Stimulated activated CD4-positive, alpha-beta T cell treated with anti-CD3 and anti-CD28 coated beads, TNF-alpha, amount 100 ng/mL, for 48 hours (primary cell): ENCODE measurements at places on chromosomes 3 and 15.
A peak's percentile ranks its signal among the peaks of the same experiment; 100 is the strongest.

DNA sequence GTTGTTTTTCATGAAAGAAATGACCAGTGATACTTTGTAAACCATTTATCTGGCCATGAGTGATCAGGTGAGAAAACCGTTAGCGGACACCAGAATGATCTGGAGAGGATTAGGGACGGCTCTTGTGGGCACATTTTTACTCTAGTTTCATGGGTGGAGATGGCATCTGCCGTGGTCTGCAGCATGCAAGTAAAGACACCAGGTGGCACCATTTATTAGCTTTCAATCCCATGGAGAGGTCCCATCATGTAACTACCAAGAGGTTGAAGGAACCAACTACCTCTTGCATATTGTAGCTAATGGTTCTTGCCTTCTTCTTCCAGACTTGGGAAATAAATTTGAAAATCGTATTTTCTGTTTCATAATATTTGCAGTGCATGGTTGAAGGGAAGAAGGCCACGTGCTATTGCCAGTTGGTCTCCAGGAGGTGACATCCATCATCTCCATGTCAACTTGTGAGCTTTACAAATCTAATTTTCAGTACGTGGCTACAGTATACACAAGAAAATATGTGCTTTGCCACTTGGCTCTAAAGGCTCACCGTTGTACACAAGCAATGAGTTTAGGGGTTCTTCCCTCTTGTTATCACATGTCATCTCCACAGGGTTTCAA, 1.5 kb upstream of the MAPKBP1 start:
- no peak for DNase-seq

- no peak for DNase-seq
Observed at GRCh38 chr3:17478673-17479072, 263.8 kb downstream of the TBC1D5 start.

GRCh38 chr3:187288131-187288854, 3.2 kb downstream of the MASP1 start:
- DNase-seq = no peak

DNA sequence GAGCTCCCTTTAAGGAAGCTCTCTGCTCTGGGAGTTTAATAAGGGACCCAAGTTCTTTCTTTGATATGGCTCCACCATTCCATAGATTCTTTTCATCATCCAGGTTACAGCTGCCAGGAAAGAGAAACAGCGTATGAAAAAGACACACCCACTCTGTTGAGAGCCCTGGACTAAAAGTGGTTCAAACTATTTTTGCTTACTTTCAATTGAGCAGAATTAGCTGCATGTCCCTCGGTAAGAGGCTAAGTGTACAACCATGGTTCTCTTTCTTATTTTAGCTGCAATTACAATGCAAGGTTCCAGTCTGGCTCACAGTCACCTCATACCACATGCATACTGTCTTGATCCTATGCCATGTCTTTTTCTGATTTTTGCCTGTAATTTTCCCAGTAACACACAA, 1288.3 kb downstream of the NSUN3 start:
- no peak for DNase-seq

DNA sequence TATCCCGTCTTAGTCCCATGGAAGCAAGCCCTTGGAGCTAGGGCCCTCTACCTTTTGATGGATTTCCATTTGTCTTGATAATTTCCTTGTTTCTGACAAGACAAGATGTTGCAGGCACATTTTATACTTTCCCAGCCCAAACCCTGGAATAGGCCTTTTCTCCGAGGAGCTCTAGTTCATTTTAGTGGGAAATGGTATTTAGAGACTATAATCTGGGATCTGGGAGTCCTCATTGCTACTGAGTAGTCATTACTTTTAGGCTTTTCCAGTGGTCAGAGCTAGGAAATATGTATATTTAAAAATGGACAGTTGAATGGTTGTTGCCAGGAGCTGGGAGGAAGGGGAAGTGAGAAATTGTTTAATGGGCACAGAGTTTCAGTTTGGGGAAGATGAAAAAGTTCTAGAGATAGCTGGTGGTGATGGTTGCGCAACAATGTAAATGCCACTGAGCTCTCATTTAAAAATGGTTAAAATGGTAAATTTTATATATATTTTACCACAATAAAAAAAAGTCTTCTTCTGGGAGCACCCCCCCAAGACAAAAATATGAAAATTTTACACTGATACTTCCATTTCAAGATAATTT, 31.6 kb downstream of the MLH1 start:
- DNase-seq = no peak

DNA sequence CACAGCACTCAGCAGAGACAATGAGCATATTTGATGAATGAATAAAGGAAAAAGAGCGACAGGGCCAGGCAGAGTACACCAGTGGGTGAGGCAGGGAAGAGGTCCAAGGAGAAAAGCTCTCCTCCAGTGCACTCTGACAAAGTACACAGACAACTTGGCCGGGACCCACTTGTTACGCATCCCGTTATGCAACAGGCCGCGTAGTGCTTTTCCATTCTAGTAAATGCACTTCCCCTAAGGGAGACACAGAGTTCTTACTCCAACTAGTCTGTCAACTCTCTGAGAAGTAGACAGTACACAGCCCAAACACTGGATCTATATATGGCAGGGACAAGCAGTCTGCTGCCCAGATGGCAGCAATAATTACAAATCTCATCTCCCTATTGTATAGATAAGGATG, 18.5 kb downstream of the LARP6 start:
- no peak for DNase-seq

- no peak for DNase-seq
Observed at GRCh38 chr15:29008846-29009245, 123.1 kb downstream of the APBA2 start.

DNA sequence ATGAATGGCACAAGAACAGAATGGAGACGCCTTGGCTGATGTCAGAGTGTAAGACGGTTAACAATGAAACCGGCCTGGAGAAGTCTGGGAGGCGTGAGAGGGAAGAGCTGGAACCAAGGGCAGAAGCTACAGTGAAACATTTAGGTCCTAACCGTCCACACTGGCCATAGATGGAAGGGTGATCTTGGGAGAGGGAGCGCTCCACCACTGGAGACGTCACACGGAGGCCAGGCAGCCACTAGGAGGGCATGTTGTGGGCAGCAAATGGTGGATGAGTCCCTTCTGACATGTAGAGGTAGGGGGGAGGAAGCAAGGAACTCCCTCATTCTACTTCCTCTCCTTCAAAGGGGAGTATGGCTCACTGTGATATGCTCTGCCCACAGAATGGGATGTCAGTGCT, 23.8 kb downstream of the FEM1B start:
- no peak for DNase-seq

- no peak for DNase-seq
Observed at GRCh38 chr3:157275832-157276231, 115.9 kb upstream of the CCNL1 start.

- DNase-seq = peak; percentile 43
Observed at GRCh38 chr15:23035964-23036566, 3.3 kb downstream of the TUBGCP5 start.

GRCh38 chr15:64460724-64461720, 644 bp downstream of the ZNF609 start:
- peak; percentile 12 for DNase-seq
